Liver (tissue), 10 donors: ENCODE measurements at places on chromosomes 2 and 18. TPM values are rescaled to one million over a fixed set of nuclear protein-coding genes. Genes with fewer than 3 reads are reported as not detected.
A peak's percentile ranks its signal among the peaks of the same experiment; 100 is the strongest.

The SP5 gene
- 1.6 TPM for polyA plus RNA-seq

- H3K4me3 ChIP-seq, result no peak overlapping the region
- H3K4me1 ChIP-seq, result no peaks in the 10 kb centered on the region
- no peaks in the 10 kb centered on the region for H3K27me3 ChIP-seq
- no peak overlapping the region for H3K27ac ChIP-seq
Measured at GRCh38 chr2:38610851-38611801, 8.4 kb upstream of the HNRNPLL start.

The POMC gene
- 0.67 TPM for polyA plus RNA-seq

- no peak for DNase-seq
- no peaks in the 10 kb centered on the region for H3K36me3 ChIP-seq
- no peak overlapping the region for H3K27ac ChIP-seq
- H3K4me1 ChIP-seq, result no peaks in the 10 kb centered on the region
Measured at GRCh38 chr18:78953566-78953965, 26.1 kb upstream of the SALL3 start.

GRCh38 chr2:70241340-70241739, 7.1 kb downstream of the TIA1 start:
- no peak overlapping the region for H3K27ac ChIP-seq
- H3K4me3 ChIP-seq, result no peak overlapping the region
- no peaks in the 10 kb centered on the region for H3K27me3 ChIP-seq
- peaks cover 2% of the 10 kb centered on the region for H3K36me3 ChIP-seq
- H3K4me1 ChIP-seq, result peaks cover 6% of the 10 kb centered on the region

- H3K27ac ChIP-seq, result peak within 1 kb of the TSS; percentile 96
- peak within 1 kb of the TSS; percentile 75 for H3K4me3 ChIP-seq
- no peaks in the 10 kb centered on the region for H3K27me3 ChIP-seq
- DNase-seq, result peak; percentile 87
- no peaks in the 10 kb centered on the region for H3K36me3 ChIP-seq
- peaks cover 16% of the 10 kb centered on the region for H3K4me1 ChIP-seq
Measured at GRCh38 chr18:2655178-2655953, at the start of gene SMCHD1. TSS of gene SMCHD1 (plus strand) at chr18:2655726. CDS start at chr18:2656076, 350 bp downstream.
